ENCODE measurements at places on chromosomes 13 and 19.
A peak's percentile ranks its signal among the peaks of the same experiment; 100 is the strongest.

DNA sequence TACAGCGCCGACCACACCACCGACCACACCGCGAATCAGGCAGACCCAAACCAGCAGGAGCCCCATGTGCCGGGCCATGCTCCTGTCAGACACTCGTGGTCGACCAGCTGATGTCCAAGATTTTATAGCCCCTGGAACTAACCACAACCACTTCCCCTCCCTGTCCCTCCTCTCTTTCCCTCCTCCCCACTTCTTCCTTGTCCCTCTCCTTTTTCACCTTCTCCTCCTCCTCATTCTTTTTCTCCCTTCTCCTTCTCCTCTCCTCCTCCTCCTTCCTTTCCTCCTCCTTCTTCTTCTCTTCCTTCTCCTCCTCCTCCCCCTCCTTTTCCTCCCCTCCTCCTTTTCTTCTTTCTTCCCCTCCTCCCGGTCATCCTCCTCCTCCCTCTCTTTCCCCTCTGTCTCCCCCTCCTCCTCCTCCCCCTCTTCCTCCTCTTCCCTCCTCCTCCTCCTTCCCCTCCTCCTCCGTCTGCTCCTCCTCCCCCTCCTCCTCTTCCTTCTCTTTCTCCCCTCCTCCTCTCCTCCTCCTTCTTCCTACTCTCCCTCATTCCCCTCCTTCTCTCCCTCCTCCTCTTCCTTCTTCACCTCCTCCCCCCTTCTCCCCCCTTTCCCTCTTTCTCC, 670 bp downstream of the BSPH1 start:
- DNase-seq: no peak

- no peak for DNase-seq
Measured at GRCh38 chr19:49488863-49489537, 1.6 kb downstream of the RPL13A start.

- no peak for DNase-seq
Measured at GRCh38 chr13:33686772-33687480, 131.0 kb upstream of the RFC3 start.

DNA sequence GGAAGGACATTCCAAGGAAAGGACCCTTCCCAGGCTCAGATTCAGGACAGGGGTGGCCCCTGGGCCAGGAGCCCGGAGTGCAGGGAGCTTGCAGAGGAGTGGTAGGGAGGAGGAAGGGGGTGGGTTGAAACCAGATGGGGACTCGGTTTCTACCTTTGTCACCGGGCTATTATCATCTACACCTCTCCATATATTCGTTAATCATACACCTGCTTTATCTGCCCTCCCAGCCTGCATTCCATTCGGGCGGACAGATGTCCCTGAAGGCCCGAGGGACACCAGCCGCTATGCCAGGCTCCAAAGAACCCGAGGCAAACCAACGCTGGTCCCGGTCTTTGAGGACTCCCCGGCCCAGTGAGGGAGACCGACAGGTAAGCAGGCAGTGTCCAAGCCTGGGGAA, 15.5 kb upstream of the MYH14 start:
- DNase-seq: no peak

GRCh38 chr13:98998831-98999638, 21.2 kb upstream of the DOCK9 start:
- no peak for DNase-seq

GRCh38 chr13:113926951-113927660, 46.8 kb downstream of the C13orf46 start:
- no peak for DNase-seq

- DNase-seq: no peak
Measured at GRCh38 chr13:48571126-48571913, 38.4 kb upstream of the RCBTB2 start.

- DNase-seq: peak; percentile 85
Measured at GRCh38 chr19:15640294-15640903, at the start of gene CYP4F3. TSS of gene CYP4F3 (plus strand) at chr19:15640897. CDS start at chr19:15641416, 519 bp downstream.

GRCh38 chr19:33312065-33312464, 9.7 kb upstream of the CEBPA start:
- no peak for DNase-seq

GRCh38 chr13:80030491-80030890, 310.4 kb downstream of the SPRY2 start:
- DNase-seq: peak; percentile 69

DNA sequence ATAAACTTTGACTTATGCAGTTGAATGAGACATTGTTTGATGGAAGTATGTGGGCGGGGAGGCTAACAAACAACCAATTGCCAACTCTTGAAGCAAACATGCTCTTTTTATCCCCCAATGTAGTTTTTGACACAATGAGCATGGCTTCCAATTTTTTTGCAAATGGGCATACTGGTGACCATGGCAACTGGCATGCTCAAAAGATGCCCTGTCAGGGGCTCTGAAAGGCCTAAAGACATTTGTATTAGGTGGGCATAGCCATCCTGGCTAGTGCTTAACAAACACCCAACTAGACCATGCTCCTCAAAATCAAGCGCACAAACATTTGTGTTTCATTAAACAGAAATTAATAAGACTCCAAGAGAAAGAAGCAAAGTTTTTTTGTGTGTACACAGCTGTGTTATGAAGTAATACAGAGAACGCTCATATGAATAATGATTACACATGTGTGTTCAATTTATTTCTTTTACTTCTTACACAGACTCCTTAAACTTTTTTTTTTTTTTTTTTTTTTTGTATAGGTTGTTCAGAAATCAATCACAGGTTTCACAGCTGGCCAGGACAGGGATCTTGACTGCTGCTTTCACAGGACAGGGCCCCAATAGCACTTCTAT, 95.6 kb downstream of the DLEU7 start:
- no peak for DNase-seq

GRCh38 chr13:77176350-77176749, 149.4 kb upstream of the FBXL3 start:
- no peak for DNase-seq

GRCh38 chr13:41652735-41653361, 195.5 kb downstream of the RGCC start:
- no peak for DNase-seq

DNA sequence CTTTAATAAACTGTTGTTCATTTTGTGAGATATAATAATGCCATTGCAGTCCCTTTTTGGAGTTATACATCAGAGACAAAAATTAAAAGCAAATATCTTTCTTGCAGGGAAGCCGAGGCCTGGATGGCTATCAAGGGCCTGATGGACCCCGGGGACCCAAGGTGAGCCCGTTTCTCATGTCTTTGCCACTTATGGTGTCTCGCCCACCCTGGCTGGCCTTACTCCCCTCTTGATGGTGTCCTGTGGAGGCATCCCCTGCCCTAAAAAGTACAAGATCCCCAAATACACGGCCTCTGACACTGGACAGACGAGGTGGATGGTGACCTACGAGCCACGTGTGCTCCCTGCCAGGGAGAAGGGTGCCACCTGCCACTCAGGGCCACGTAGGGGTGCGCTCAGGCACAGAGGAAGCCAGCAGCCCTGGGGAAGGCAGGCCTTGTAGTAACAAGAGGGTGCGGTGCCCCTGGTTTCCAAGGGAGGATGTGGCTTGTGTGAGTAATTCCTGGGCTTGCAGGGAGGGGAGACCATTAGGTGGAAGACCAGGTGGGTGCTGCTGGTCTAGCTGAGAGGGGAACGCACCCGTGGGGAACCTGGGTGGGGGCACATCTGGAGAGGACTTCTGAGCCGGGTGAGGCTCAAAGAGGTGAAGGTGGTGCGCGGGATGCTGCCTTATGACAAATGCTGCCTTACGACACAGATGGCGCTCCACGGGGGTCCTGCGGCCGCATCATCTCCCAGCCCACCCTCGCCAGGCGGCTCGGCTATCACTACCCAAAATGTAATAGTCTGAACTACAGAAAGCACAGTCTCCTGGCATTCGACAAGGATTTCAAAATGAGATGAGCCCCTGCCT, 115.6 kb downstream of the RAB20 start:
- no peak for DNase-seq

DNA sequence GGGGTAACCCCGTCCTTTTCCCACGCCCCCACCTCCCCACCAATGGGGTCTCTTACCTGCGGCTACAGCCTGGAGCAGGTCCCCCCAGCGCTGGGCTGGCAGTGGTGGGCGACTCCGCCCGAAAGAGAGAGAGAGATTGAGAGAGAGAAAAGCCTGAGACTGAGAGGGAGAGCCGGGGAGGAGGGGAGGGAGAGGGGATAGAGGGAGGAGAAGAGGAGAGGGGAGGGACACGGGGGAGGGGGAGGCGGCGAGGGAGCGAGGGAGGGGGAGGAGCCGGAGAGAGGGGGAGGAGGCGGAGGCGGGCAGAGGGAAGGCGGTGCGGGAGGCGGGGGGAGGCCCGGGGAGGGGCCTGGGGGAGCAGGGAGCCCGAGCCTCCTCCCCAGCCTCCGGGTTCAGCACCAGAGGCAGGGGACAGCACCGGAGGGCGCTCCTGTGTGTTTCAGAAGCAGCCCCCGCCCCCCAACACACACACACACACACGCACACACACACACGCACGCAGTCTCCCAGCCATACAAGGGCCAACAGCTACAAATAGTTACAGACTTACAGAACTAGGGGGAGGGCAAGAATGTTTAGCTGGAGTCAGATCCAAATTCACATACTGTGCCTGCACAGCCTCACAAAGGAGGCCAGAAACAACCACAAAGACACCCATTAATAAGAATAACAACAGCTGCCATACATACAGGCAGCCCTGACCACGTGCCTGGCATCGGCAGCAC, at the start of gene SLC8A2:
TSS of gene SLC8A2 (minus strand) at position 161 of the 725 bp plus-strand sequence. CDS start 5,490 bp downstream, outside the sequence.
- DNase-seq: peak; percentile 75

DNA sequence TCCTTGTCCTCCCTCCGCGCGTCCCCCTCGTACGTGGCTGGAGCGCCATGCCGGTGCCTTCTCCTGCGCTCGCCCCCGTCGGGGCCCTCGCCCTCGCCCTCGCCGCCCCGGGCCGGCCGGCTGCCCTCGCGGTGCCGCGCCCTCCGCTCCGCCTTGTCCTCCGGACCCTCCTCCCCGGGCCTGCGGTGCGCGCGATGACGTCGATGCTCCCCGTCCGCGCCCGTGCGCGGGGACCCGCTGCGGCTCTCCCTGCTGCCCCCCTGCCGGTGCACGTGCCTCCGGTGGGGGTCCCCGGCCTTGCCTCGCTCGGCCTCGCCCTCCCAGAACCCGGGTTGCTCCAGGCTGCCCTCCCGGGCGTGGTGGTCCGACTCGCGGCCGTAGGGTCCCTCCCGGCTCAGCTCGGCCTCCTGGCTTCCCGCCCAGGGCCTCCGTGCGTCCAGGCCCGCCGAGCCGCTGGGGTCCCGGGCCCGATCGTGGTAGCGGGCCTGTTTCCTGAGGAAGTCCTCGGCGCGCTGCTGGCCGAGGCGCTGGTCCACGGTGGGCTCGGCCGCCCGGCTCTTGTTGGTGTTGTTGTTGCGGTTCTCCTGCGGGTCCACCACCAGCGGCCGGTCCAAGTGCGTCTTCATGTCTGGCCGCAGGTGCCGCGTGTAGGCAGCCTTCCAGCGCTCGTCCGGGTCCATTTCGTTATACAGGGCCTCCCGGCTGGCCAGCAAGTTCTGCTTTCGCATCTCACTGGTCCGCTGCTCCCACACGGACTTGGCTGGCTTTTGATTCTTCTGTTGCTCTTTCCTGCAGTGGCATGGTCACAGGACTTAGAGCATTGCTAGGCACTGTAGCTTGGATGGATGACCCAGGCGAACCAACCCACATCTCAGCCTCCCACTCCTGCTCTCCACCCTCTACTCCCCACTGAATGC, 148.6 kb downstream of the IER2 start:
- DNase-seq: no peak

GRCh38 chr19:18465214-18465963, 27.5 kb upstream of the ISYNA1 start:
- DNase-seq: peak; percentile 63

DNA sequence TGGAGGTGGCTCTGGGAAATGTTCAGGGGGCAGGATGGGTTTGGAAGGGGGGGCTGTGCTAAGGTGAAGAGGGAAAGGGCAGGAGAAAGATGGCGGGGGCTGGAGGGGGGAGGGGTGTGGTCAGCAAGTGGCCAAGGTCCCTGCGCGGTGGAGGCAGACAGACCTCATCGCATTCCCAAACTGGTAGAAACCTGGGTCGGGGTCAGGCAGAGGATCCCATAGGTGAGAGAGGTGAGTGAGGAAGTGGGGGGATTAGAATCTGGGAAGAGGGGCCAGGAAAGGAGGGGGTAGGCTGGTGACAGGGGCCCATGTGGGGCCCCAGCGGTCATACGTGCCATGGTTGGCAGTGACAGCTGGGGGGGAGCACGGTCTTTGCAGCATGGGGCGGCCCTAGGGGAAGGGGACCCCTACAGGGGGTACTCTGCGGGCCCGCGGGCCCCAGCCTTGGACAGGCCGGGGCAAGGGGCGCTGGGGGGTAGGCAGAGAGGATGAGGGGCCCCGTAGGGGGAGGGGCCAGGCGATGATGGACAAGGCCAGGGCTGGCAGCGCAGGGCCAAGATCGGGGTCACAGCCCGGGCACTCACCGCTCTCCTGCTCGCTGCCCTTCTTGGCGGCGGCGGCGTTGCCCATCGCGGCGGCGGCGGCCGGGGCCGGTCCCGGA, 514 bp downstream of the PRKACA start:
- DNase-seq: peak; percentile 78

- DNase-seq: no peak
Measured at GRCh38 chr13:109012115-109012514, 382.7 kb downstream of the MYO16 start.

GRCh38 chr19:35555301-35556005, 8.0 kb downstream of the ATP4A start:
- DNase-seq: no peak

GRCh38 chr19:31392464-31392863, 43.2 kb upstream of the TSHZ3 start:
- DNase-seq: no peak

GRCh38 chr19:33811246-33811645, 14.6 kb downstream of the KCTD15 start:
- peak; percentile 55 for DNase-seq

- no peak for DNase-seq
Measured at GRCh38 chr19:5665781-5666513, 14.4 kb downstream of the MICOS13 start.

DNA sequence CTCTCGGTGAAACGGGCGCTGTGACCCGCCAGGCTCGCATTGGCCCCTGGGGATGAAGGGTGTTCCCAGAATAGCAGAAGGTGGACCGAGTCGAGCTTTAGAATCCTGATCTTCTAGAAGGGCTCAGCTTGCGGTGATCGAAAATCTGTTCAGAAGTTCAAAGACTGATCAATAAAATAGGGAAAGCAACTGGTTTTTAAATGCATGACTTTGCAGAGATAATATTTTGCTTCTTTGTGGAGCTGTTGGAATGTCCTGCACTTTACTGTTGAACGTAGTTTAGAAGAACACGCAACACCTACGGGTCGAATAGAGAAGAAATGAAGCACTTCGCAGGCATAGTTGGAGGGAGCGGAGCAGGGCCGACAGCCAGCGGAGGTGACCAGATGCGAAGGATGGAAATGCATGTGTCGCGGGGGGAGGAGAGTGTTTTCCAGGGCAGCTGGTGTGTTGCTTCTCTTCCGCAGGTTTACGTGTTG, 766 bp downstream of the CEBPG start:
- DNase-seq: no peak

- peak; percentile 83 for DNase-seq
Measured at GRCh38 chr19:8445488-8446001, 770 bp downstream of the HNRNPM start.

DNA sequence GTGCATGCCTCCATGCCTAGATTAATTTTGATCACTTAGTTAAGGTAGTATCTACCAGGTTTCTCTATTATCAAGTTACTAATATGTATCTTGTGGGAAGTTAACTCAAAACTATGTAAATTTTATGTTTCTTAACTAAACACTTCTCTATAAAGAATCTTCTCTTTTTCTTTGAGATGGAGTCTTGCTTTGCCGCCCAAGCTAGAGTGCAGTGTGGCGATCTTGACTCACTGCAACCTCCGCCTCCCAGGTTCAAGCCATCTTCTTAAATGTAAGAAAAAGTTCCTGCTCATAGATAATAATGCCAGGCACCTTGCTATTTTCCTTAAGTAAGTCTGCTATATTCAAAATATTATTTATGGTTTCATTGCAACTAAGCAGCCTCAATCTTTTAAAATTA, 58.4 kb downstream of the ELF1 start:
- no peak for DNase-seq

GRCh38 chr19:46232029-46232428, 2.5 kb downstream of the IGFL1 start:
- DNase-seq: peak; percentile 78
